Hepatocyte (in vitro differentiated cells): ENCODE measurements at places on chromosomes 12 and 14. TPM values are rescaled to one million over a fixed set of nuclear protein-coding genes. Genes with fewer than 3 reads are reported as not detected.

ZNF10 gene
- 14.3 and 14.4 TPM in 2 replicates for total RNA-seq

TROAP gene
- total RNA-seq: 3.4 and 4.1 TPM in 2 replicates

PTGDR gene
- total RNA-seq: 2.5 and 3.1 TPM in 2 replicates

PTPRO gene
- total RNA-seq: 0.16 and 0.60 TPM in 2 replicates

PRR4 gene
- 2.5 and 6.4 TPM in 2 replicates for total RNA-seq

APAF1 gene
- total RNA-seq: 20.8 and 26.4 TPM in 2 replicates

- no peak for DNase-seq
- H3K4me1 ChIP-seq: no peaks in the 10 kb centered on the region
- no peaks in the 10 kb centered on the region for H3K36me3 ChIP-seq
Observed at GRCh38 chr12:107469011-107469410, 216.6 kb upstream of the PWP1 start.

- peak overlapping the region; percentile 0 for H3K27ac ChIP-seq
- no peaks in the 10 kb centered on the region for H3K36me3 ChIP-seq
- peaks cover 49% of the 10 kb centered on the region for H3K4me1 ChIP-seq
- H3K4me3 ChIP-seq: no peak overlapping the region
- H3K27me3 ChIP-seq: no peaks in the 10 kb centered on the region
Observed at GRCh38 chr12:92464911-92465310, 237.9 kb upstream of the PLEKHG7 start.

DNA sequence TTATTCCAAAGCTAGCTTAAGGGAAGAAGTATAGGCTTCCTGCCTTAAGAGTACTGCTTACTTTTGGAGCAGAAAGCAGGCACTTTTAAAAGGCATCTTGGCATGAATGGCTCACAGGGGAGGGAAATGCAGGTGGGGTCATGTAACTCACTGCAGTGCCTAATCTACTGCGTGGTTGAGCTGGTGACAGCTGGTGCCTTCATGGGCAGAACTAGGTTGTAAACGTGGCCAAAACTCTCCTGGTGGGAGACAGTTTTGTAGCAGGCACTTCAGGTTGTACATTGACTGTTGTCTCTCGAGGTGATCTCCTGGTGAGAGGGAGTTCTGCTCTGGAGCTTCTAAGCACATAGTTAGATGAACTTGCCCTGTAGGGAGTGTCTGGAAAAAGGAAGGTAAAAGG is 962.5 kb downstream of the DIO2 start:
- H3K4me1 ChIP-seq: no peaks in the 10 kb centered on the region
- DNase-seq: no peak
- no peak overlapping the region for H3K4me3 ChIP-seq
- no peak overlapping the region for H3K27ac ChIP-seq
- H3K36me3 ChIP-seq: no peaks in the 10 kb centered on the region

DNA sequence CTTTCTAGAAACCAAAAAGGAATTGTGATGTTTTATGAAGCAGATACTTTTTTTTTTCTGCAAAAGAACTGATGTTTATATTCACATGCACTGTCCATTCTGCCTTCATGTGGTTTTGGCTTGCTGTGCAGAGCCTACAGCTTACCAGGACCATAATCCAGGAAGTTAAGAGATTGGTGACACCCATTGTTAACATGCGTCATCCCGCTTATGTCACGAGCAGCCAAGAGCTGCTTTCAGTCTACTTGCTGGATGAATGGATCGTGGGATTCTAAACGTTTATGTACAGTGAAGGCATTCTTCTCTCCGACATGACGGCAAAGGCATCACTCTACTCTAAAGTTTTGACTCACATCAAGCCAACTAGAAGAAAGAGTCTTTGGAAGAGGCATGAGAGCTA is 76.6 kb downstream of the PAX9 start:
- H3K27me3 ChIP-seq: peaks cover 7% of the 10 kb centered on the region
- H3K4me3 ChIP-seq: no peak overlapping the region
- no peak overlapping the region for H3K27ac ChIP-seq

- H3K4me3 ChIP-seq: no peak overlapping the region
- H3K27me3 ChIP-seq: no peaks in the 10 kb centered on the region
- H3K36me3 ChIP-seq: no peaks in the 10 kb centered on the region
- DNase-seq: no peak
- H3K27ac ChIP-seq: no peak overlapping the region
- no peaks in the 10 kb centered on the region for H3K4me1 ChIP-seq
Observed at GRCh38 chr14:102891556-102891955, 30.9 kb upstream of the AMN start.

DNA sequence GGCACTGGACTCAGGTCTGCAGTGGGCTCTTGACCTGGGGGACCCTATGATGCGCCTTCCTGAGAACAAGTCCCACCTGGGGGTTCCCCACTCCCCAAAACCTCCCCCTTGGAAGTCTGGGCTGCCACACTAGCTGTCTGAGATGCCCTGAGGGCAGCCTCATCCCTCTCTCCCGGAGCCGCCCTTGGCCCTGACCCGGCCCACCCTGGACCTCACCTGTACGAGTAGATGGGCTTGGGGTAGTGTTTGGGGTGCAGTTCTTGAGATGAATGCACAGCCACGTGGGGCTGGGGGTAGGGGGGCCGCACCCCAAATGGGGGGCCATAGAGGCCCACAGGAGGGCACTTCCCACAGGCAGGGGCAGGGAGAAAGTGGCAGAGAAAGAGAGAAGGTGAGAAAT is 21.9 kb downstream of the FOXN4 start:
- DNase-seq: no peak
- no peaks in the 10 kb centered on the region for H3K4me1 ChIP-seq
- H3K27ac ChIP-seq: no peak overlapping the region
- peaks cover 5% of the 10 kb centered on the region for H3K27me3 ChIP-seq

GRCh38 chr14:32102968-32103367 is 25.9 kb downstream of the ARHGAP5 start:
- no peak overlapping the region for H3K27ac ChIP-seq
- DNase-seq: no peak
- H3K4me1 ChIP-seq: peaks cover 5% of the 10 kb centered on the region

- H3K27ac ChIP-seq: no peak overlapping the region
- H3K36me3 ChIP-seq: no peaks in the 10 kb centered on the region
- H3K27me3 ChIP-seq: peaks cover 36% of the 10 kb centered on the region
- H3K4me3 ChIP-seq: no peak overlapping the region
- H3K4me1 ChIP-seq: peaks cover 16% of the 10 kb centered on the region
Observed at GRCh38 chr14:77128414-77128891, 13.1 kb downstream of the ZDHHC22 start.

DNA sequence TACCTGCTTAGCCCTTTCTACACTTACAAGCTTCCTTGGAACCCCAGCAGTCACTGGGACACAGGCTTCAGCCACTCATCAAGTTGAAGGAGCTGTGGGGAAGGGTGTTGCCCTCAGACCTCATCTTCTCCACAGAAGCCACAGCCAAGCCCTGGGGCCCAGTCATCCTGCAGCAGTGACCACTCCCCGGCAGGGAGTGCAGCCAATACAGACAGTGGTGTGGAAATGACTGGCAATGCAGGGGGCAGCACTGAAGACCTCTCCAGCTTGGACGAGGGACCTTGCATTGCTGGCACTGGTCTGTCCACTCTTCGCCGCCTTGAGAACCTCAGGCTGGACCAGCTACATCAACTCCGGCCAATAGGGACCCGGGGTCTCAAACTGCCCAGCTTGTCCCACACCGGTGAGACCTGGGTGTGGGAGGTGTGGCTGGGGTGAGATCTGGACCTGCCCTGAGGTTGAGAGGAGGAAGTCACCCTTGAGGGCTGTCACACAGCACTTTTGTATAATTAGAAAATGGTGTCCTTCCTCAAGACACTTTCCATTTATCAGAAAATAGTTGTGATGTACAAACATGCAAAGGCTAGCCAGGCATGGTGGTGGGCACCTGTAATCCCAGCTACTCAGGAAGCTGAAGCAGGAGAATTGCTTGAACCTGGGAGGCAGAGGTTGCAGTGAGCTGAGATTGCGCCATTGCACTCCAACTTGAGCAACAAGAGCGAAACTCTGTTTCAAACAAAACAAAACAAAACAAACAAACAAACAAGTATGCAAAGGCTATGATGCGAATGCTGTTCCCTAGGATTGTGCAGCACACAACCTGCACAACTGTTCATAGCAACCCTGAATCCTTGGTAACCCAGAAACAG is 9.9 kb downstream of the GLI1 start:
- H3K36me3 ChIP-seq: no peaks in the 10 kb centered on the region
- peaks cover 28% of the 10 kb centered on the region for H3K27me3 ChIP-seq
- H3K4me1 ChIP-seq: peaks cover 3% of the 10 kb centered on the region
- no peak overlapping the region for H3K4me3 ChIP-seq

DNA sequence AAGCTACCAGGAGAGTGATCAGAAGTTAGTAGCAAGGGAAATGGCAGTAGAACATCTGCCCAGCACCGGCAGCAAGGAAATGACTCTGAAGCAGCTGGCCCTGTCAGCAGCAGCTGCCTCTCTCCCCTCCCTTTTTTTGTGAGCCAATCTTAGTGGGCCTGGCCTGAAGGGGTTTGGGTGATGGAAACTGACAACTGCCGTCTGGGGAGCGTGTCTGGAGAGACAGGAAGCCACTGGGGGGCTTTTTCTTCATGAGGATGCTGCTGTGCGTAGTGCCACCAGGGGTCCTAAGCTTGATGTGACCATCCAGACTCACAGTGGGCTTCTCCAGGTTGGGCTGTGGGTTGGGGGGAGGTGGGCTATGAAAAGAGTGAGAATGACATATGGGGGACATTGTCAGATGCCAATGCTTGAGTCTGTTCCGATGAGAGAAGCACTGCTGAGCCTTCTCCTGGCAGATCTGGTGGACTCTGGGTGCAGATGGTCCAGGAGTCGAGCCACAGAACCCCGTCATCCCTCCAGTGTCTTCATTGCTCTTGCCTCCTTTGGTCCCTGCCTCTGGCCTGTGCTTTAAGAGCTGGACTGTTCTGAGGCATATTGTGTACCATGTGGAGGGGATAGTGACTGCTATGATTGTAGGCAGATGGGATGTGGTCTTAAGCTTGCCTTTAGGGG is 87.6 kb upstream of the HIF1A start:
- H3K27me3 ChIP-seq: no peaks in the 10 kb centered on the region
- DNase-seq: no peak
- no peak overlapping the region for H3K27ac ChIP-seq

DNA sequence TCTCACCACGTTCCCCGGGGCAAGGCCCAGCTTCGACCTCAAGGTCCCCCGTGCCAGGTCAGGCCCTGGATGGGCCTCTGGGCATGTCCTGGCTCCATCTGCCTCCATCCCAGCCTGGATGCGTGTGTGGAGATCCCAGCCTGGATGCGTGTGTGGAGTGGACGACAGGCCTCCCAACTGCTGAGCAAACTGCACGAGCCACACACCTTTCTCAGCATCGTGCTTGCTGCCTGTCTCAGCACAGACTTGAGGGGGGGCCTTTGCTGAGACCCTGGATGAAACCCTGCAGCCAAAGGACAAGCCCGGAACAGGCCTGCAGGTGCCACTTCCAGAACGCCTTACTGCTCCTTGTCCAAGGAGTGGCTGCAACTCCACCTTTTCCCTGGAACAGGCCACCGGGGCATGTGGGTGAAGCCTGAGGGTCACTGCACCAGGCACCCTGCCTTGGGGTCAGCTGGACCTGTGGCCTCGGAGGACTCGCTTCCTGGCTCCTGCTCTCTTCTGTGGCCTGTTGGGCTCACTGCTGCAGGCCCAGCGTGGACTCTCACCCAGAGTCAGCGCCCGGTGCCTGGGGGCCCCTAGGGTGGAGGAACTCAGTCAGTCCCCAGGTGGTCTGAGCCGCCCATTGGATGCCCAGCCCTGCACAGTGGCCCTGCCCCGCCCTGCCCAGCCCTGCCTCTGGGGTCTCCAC is 176.0 kb downstream of the KIF26A start:
- H3K27ac ChIP-seq: no peak overlapping the region
- no peaks in the 10 kb centered on the region for H3K27me3 ChIP-seq
- DNase-seq: no peak
- no peaks in the 10 kb centered on the region for H3K36me3 ChIP-seq
- no peaks in the 10 kb centered on the region for H3K4me1 ChIP-seq
- H3K4me3 ChIP-seq: no peak overlapping the region

- no peak for DNase-seq
- H3K27me3 ChIP-seq: no peaks in the 10 kb centered on the region
- no peak overlapping the region for H3K4me3 ChIP-seq
- peaks cover 38% of the 10 kb centered on the region for H3K4me1 ChIP-seq
- H3K36me3 ChIP-seq: no peaks in the 10 kb centered on the region
- H3K27ac ChIP-seq: no peak overlapping the region
Observed at GRCh38 chr14:71536015-71536740, 396.1 kb upstream of the RGS6 start.

DNA sequence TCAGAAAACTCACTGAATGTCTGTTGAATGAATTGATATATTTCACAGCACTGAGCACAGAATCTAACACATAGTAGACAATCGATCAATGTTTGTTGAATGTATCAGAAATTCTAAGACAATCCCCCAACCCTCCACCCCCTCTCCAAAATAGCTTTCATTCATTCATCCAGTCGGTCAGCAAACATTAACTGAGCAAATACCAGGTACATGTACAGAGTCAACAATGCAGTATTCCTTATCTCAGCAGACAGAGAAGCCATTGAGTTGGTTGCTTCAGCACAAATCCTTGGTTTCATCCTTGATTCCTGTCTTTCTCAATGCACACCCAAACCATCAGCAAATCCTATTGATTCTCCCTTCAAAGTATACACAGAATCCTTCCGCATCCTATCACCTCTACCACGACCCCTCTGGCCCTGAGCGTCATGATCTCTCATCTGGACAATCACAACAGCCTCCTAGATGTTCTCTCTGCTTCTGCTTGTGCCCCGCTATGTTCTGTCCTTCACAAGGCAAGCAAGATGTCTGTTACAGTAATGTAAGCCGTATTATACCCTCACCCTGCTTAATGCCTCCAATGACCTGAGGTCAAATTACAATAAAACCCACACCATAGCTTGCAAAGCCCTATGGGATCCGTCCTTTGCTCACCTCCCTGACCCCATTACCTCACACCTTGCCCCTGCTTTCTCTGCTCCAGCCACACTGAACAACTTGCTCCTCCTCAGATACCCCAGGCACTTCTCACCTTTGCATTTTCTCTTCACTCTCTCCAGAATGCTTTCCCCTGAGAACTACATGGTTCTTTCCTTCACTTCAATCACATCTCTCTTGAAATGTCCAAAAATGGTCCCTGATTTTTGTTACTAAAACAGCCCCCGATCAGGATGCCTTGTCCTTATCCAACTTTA is 738.1 kb upstream of the TBX3 start:
- H3K27ac ChIP-seq: peak overlapping the region; percentile 69
- peaks cover 18% of the 10 kb centered on the region for H3K4me1 ChIP-seq
- H3K36me3 ChIP-seq: no peaks in the 10 kb centered on the region
- H3K27me3 ChIP-seq: no peaks in the 10 kb centered on the region

DNA sequence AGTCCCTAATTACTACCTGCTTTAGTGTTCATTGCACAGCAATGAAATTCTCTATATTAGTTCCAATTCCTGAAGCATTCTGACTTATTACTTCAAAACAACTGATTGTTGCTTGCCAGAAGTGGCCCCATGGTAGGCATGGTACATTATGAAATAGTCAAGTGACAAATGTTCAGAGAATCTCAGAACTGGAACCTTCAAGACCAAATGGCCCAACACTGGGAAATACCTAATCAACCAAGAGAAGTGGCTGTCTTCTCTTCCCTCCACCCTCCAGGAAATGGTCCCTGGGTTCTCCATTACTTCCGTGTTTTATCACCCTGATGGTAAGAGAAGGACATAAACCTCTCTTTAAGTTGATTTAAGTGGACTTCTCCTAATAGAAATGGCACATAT is 49.9 kb downstream of the ITPR2 start:
- no peak for DNase-seq
- H3K4me3 ChIP-seq: no peak overlapping the region
- no peaks in the 10 kb centered on the region for H3K36me3 ChIP-seq
- H3K27me3 ChIP-seq: no peaks in the 10 kb centered on the region
- H3K27ac ChIP-seq: no peak overlapping the region
- H3K4me1 ChIP-seq: peaks cover 8% of the 10 kb centered on the region
